ENCODE measurements at places on chromosomes 12 and 14.

DNA sequence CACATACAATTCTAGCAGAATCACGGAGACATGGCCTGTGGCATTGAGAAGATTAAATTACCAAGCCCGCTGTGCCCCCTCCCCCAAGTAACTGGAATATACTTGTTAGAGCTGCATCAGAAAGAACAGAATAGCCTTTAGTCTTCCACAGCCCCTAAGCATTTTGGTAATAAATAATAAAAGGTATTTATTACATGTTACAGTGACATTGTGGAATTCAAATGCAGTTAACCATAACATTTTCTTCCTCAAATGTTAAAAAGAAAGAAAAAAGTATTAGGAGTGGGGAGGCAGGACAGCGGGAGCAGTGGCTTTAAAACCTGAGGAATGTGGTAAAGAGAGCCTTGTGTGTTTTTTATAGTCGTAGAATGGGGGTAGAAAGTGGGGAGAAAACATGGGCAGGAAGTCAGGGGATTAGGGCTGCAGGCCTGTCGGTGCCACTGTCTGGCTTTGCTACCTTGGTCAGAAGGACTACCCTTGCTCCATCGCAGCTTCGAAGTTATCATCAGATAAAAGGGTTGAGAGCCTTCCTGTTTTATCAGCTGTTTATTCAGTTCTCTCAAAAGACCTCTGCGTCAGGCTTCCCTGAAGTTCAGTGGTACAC is 255.9 kb downstream of the MSRB3 start:
- no peak for DNase-seq

DNA sequence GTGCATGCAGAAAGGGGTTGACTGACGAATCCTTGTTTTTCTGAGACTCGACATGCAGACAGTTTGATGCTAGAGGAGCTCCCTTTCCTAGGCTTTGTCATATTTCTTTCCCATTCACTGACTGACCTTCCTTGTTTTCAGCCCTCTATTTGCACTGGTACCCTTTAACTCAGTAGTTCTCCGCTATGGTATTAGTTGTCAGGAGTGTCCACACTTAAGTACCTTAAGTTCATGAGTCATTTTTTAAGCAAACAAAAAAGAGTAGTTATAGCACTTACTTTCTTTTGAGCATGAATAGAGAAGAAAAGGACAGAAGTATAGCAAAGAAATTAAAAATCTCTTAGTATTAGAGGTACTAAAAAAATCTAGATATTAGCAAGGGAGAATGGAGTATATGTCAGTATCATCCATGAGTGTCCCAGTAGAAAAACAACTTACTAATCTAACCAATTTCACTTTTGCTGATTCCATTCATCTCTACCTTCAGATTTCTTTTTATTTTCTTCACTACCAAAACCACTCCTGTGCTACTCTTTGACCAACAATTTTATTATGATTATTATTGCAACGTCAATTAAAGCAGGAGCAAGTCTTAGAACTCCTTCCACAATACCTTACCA is 8.3 kb downstream of the ATP2B1 start:
- no peak for DNase-seq

- DNase-seq = no peak
Measured at GRCh38 chr12:112381406-112381882, 787 bp downstream of the HECTD4 start.

GRCh38 chr14:23578560-23579310 is at the start of gene JPH4:
Gene JPH4 (minus strand): TSS chr14:23578790. CDS start chr14:23577453, 1,337 bp downstream.
- DNase-seq = no peak

DNA sequence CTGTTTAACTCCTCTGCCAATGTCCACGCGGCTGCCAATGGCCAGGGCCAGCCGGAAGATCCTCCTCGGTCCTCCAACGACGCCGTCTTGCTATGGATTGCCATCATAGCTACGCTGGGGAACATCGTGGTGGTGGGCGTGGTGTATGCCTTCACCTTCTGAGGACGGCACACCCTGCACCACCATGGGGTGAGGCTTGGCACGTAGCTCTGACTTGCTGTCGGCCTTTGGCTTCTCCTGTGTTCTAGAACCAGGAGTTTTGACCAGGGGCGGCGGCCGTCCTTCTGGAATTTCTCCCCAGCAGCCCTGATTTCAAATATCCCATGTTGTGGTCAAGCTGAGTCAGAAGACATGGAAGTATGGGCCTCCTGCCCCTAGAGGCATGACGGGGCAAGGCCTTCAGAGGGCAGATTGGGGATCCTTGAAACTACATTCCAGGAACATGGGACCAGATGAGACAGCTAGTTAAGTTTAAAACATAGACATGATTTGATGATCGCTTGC is 47.5 kb downstream of the C14orf132 start:
- DNase-seq = no peak
